ENCODE measurements at places on chromosomes 2 and 18.

- DNase-seq, result no peak
Observed at GRCh38 chr2:231590614-231591013, 2.0 kb upstream of the TEX44 start.

- no peak for DNase-seq
Observed at GRCh38 chr2:102285368-102285767, 26.0 kb upstream of the IL1RL1 start.

- no peak for DNase-seq
Observed at GRCh38 chr2:158346032-158346431, 110.5 kb downstream of the CCDC148 start.

- no peak for DNase-seq
Observed at GRCh38 chr2:8666581-8666980, 15.3 kb upstream of the ID2 start.

GRCh38 chr2:74535440-74535965 lies 5.8 kb downstream of the HTRA2 start:
- no peak for DNase-seq

DNA sequence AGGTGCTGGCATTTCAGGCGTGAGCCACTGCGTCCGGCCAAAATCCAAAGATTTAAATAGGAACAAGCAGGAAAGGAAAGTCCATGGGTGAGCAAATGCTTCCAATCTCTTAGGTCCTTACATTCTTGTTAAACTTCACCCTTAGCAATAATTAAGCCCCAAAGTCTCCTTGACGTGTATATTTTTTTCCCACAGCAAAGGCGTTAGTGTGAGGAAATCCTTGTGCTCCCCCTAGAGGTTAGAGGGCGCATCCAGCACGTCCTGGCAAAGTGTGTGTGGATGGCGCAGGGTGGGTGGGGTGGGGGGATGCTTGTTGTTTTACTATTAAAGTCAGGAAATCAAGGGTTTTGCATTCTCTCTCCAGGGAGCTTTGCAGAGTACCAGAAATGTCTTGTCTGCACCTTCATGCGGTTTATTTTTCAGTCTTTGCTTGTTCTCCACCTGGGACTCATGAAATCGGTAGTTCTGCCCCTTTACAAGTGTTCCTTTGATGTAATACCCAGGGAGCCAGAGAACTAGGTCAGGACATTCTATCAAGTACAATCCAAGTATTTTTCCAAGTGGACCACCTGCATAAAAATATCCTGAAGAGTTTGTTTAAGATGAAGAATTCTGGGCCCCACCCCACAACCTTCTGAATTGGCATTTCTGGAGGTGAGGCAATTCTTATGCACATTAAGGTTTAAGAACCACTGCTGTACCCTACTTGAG lies 22.2 kb upstream of the ITSN2 start:
- DNase-seq, result no peak

- no peak for DNase-seq
Observed at GRCh38 chr2:86393521-86394491, 47.4 kb upstream of the KDM3A start.

- DNase-seq, result no peak
Observed at GRCh38 chr2:147420947-147421675, 423.7 kb upstream of the ACVR2A start.

GRCh38 chr2:71223767-71224333 lies 3.1 kb downstream of the PAIP2B start:
- no peak for DNase-seq

GRCh38 chr2:102796337-102796736 lies 34.5 kb downstream of the TMEM182 start:
- DNase-seq, result no peak

DNA sequence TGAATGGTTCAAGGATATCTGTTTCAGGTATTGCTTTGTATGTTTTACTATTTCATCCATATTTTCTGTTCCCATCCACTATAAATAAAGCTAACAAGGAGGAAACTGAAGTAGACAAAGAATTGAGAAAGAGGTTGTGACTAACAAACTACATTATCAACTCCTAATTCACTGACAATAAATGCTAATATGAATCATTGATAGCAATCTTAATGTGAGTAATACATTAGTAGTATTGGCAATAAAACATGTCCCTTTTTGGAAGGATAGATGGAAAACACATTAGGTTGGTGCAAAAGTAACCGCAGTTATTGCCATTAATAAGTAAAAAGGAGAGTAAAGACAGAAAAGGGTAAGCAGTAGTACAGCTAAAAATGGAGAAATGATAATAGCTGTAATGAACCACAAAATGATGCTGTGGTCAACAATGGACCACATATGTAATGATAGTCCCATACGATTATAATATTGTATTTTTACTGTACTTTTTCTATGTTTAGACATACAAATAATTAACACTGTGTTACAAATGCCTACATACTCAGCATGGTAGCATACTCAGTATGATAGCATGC lies 104.7 kb downstream of the THADA start:
- no peak for DNase-seq

- no peak for DNase-seq
Observed at GRCh38 chr18:57930476-57930875, 113.5 kb upstream of the NEDD4L start.

DNA sequence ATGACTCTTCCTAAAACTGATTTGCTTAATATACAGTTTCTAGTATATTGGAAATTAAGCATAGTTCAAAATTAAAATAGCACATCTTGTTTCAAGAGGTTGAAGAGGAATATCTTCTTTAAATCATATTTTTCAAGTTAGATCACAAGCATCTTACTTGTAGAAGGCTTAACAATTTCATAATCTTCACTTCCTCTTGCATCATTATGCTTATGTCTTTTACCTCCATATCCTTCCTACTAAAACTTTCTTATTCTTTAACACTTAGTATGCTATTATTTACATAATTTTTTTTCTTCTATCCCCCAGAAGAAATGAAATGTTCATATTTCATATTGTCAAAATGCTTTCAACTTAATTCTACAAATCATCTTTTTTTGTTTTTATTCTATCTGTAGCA lies 1354.9 kb upstream of the TMEFF2 start:
- DNase-seq, result no peak

- no peak for DNase-seq
Observed at GRCh38 chr2:207939342-207940108, 85.8 kb downstream of the PLEKHM3 start.

- no peak for DNase-seq
Observed at GRCh38 chr2:5666798-5667197, 25.4 kb upstream of the SOX11 start.

All from stimulated activated CD8-positive, alpha-beta memory T cell treated with anti-CD3 and anti-CD28 coated beads, Interleukin-7, amount 100 ng/mL, for 48 hours (primary cell).